DND-41 (cell line): ENCODE measurements at places on chromosomes 11 and 22.

- peak; percentile 51 for DNase-seq
Observed at GRCh38 chr11:133078591-133079404, 453.5 kb downstream of the OPCML start.

DNA sequence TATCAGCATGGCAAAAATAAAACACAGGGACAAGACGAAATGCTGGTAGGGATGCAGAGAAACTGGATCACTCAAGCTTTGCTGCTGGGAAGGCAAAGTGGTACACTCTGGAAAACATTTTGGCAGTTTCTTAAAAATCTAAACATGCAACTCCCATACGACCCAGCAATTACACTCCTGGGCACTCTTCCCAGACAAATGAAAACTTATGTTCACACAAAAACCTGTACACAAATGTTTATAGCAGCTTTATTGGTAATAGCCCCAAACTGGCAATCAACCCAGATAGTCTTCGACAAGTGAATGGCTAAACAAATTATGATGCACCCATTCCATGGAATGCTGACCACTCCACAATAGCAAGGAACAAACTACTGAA lies 35.8 kb upstream of the PRR5 start:
- no peak for DNase-seq

DNA sequence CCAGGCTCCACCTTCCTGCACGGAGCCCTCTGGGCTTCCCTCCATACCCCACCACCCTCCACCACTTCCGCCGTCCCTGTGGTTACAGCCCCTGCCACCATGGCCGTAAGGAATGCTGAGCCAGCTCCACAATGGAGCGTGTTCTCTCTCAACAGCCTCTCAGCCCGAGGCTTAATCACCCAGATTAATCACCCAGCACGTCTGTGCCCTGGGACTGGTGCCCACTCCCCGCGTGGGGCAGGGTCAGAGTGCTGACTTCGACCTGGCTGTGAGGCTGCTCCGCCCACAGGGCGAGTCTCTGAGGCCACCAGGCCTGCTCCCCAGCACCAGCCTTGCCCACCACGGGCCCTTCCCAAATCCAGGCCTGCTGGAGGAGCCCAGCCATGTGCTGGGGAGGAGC lies 4.0 kb upstream of the TH start:
- no peak for DNase-seq

GRCh38 chr11:119365071-119365591 lies 16.4 kb downstream of the USP2 start:
- DNase-seq: no peak

DNA sequence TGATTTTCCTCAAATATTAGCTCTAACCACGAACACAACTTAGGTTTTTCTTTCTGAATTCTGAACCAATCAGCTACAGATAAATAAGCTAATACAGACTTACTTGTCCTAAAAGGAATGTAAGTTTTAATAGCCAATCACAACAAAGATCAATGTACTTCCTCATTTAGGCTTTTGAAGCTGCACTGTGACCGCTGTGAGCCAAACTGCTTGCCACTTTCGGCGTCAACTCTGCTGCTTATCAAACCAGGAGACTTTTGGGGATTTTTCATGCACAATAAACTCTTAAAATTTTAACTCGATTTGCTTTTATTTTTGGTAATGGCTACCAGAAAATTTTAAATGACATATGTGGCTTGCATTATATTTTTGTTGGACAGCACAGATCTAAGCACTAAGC lies 92.5 kb downstream of the TMPRSS5 start:
- DNase-seq: no peak

GRCh38 chr11:122900587-122901202 lies 18.1 kb downstream of the JHY start:
- DNase-seq: no peak

GRCh38 chr11:75548595-75549272 lies 13.3 kb upstream of the SERPINH1 start:
- DNase-seq: no peak

GRCh38 chr11:32139896-32140520 lies 49.1 kb downstream of the RCN1 start:
- no peak for DNase-seq

- DNase-seq: no peak
Observed at GRCh38 chr11:62846177-62846576, 6.8 kb upstream of the WDR74 start.
